NCI-H460 (cell line): ENCODE measurements at places on chromosomes 13 and 19.

- DNase-seq, result no peak
These were observed 100.4 kb downstream of the STK24 start for GRCh38 chr13:98476538-98476966.

- DNase-seq, result no peak
These were observed 7.9 kb downstream of the PBX4 start for GRCh38 chr19:19610376-19611202.

- DNase-seq, result peak; percentile 87
These were observed 11.7 kb downstream of the NTN5 start for GRCh38 chr19:48660852-48661710.

GRCh38 chr13:88623150-88623549 lies 952.0 kb downstream of the SLITRK5 start:
- no peak for DNase-seq

DNA sequence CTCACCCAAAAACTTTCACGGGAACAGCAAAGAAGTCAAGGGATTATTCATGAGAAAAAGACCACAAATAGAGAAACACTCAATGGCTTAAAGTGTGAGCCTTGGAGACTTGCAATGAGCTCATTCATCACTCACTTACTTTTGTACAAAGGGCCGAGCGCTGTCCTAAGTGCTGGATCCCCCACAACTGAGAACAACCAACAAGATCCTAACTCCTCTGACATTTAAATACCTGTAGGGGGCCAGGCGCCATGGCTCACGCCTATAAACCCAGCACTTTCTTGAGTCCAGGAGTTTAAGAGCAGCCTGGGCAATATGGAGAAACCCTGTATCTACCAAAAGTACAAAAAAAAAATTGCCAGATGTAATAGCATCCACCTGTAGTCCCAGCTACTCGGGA lies 29.4 kb upstream of the ZNF507 start:
- DNase-seq, result no peak

GRCh38 chr13:44093607-44094564 lies 214.2 kb downstream of the LACC1 start:
- no peak for DNase-seq

- peak; percentile 64 for DNase-seq
These were observed 251.5 kb downstream of the DNAJC15 start for GRCh38 chr13:43274881-43275280.

DNA sequence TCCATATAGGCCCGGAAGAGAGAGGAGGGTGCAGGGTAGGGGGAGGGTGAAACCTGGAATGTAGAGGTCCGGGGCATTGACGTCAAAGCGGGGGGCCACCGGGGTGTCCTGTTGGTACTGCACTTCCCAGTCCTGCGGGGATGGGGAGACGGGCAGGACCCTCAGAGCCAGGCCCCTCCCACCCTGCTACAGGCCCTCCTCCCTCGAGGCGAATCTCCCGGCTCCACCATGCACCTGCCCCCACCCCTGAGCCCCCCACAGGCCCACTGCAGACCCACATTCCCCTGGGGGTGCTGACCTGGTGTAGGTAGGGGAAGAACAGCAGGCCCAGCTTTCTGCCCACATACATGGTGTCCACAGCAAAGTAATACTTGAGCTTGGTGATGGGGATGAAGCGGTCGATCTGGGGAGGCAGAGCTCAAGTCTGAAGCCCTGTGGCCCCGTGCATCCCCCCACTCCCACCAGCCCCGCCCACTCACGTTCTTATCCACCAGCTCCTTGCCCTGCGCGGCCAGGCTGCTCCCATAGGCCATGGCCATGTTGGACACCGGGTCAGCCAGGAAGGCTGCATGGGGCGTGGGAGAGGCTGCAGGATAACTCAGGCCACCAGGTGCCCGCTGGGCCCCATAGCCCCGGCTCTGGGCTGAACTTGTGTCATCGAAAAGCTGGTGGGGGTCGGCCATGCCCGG lies 5.0 kb downstream of the C19orf33 start:
- DNase-seq, result no peak

GRCh38 chr19:8393871-8394250 lies 3.7 kb downstream of the RAB11B start:
- DNase-seq, result no peak

DNA sequence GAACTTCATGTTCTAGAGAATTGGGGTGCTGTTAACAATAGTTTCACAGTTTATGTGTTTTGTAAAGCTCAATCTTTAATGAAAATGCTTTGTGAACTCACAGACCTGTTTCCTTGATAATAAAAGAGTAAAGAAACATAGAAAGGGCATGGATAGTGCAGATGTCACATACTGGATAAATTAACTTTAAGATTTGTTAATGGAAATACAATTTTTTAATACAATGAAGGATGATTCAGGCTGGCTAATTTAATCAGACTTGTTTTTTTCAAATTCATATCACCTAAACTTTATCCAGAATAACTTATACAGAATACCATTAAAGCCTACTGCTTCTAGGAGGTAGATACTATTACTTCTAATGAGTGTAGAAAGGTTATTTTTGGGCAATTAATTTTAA lies 1033.5 kb upstream of the SLC10A2 start:
- no peak for DNase-seq

DNA sequence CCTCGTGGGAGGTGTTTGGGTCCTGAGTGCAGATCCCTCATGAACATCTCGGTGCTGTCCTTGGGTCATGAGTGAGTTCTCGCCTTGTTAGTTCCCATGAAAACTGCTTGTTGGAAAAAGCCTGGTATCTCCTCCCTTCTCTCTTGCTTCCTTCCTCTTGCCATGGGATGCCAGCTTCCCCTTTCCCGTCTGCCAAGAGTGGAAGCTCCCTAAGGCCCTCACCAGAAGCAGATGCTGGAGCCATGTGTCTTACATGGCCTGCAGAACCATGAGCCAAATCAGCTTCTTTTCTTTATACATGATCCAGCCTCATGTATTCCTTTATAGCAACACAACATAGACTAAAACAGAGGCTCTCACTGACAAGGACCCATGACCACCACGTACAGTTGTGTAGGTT lies 8.2 kb downstream of the ADGRE2 start:
- no peak for DNase-seq

GRCh38 chr19:45577111-45577905 lies 7.3 kb downstream of the OPA3 start:
- no peak for DNase-seq

GRCh38 chr13:98239162-98240076 lies 62.4 kb upstream of the RNF113B start:
- no peak for DNase-seq

- DNase-seq, result no peak
These were observed 159.1 kb downstream of the KATNAL1 start for GRCh38 chr13:30148171-30148754.

GRCh38 chr13:99991013-99991827 lies 9.6 kb downstream of the ZIC2 start:
- no peak for DNase-seq

DNA sequence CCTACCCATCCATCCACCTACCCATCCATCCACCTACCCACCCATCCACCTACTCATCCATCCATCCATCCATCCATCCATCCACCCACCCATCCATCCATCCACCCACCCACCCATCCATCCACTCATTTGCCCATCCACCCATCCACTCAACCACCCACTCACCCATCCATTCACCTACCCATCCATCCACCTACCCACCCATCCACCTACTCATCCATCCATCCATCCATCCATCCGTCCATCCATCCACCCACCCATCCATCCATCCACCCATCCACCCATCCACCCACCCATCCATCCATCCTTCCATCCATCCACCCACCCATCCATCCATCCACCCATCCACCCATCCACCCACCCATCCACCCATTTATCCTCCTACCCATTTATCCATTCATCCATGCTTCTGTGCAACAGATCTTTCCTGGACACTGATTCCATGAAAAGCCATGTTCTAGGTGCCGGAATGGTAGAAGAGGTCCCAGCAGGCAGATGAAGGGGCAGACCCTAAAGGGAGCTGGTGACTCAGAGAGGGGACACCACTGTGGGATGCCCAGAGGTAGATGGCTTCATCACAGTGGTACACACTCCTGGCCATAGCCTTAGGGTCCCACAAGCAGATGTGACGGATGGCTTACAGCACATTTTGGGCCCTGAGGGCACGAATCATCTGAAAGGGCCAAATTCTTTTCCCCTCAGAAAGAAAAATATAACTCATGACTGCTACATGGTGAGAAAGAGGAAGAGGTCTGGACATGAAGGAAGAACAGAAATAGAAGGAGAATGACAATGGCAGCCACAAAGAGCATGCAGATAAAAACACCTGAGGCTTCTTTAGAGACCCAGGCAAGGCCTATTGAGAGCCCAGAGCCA lies 76.0 kb downstream of the KCTD15 start:
- no peak for DNase-seq

- no peak for DNase-seq
These were observed 11.9 kb upstream of the LIN7B start for GRCh38 chr19:49102303-49102702.

- DNase-seq, result no peak
These were observed 158.8 kb upstream of the DACH1 start for GRCh38 chr13:72025836-72026235.

GRCh38 chr13:112684071-112684845 lies 5.6 kb upstream of the ATP11A start:
- DNase-seq, result no peak

- no peak for DNase-seq
These were observed 54.8 kb upstream of the MIR17HG start for GRCh38 chr13:91292630-91293221.

- DNase-seq, result no peak
These were observed 1.6 kb downstream of the KRTDAP start for GRCh38 chr19:35488677-35489076.

DNA sequence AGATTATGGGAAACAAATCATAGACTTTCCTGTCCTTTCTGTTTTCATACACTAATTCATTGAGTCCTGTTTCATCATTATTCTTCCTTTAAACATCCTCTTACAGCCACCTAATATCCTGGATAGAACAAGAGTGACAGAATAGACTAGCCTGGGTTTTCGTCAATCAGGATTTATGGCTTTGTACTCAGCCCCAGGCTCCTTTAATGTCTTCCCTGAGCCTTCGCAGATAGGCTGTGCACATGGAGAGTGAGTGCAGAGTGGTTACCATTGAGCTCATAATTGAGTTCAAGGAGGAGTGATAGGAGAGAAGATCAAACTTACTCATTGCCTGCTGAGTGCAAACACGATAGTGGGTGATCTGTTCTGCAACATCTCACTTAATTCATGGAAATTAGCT lies 304.9 kb downstream of the TDRD3 start:
- DNase-seq, result no peak
